ENCODE measurements at places on chromosomes 3 and 15.

DNA sequence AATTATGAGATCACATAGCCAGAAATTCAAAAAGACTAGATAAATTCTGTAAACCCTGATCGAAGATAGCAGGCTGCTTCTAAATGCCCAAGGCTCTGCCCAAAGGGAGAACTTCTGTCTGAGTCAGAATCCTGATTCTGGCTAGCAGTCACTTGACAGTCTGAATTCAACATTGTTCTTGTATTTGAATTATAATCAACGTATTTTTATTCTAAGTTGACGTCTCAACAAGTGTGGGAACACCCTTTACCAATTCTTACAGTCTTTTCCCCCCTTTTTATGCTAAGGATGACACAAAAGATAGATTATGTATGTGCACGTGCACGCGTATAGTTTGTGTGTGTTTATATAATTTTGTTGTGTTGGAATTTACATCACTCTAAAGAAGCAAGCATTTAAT is 552.8 kb downstream of the NAALADL2 start:
- DNase-seq, result no peak

- DNase-seq, result no peak
These were observed 384 bp downstream of the KNL1 start for GRCh38 chr15:40594429-40594836.

DNA sequence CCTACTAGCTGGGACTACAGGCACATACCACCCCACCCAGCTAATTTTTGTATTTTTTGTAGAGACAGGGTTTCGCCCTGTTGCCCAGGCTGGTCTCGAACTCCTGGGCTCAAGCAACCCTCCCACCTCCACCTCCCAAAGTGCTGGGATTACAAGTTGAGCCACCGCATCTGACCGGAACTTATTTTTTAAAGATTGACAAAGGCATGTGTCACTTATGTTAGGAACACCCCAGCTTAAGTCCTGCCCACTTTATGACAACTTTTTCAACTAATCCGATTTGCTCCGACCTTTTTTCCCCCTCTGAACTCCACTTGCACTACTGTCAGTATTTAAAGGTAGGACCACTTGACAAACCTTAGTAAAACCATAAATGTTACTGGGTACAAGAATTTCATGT is 211.6 kb upstream of the NR2E3 start:
- no peak for DNase-seq

DNA sequence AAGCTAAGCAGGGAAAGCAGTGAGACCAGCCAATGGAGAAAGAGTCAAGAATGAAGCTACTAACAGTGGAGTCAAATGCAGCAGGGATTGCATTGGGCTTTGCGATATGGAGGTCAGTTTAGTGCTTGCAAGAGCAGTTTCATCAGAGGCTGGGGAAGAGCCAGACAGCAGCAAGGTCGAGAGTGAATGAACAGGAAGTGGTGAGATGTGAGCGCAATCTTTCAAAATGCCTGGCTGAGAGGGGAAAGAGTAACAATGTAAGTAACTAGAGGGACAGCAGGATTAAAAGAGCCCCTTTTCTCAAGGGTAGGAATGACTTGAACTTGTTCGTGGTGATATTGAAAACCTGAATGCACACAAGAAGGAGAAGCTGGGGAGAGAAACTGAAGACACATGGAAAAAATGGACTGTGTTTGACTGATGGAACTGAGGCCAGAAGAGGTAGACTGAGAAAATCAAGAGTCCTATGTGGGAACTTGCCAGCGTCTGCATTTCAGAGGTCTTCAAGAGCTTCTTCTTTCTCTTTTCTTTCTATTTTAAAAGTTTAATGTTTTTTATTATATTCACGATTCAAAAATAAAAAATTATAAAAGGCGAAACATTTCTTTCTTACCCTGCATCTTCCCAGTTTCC is 30.6 kb upstream of the GPR160 start:
- no peak for DNase-seq

DNA sequence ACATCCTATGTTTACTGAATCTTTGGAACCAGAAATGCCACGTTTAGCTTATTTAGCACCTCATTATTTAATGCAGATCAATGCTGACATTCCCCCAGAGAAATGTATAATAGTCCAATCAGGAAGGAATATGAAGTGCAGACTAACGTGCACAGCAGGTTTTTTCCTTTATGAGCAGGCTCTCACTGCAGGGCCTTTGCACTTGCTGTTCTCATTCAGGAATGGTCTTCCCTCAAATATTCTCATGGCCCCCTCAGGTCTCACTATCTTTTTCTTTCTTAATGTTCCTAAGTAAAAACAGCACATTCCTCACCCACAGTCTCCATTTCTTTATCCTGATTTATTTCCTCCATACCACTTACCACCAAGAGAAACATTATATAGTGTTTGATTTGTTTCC is 174.6 kb downstream of the FOXP1 start:
- no peak for DNase-seq

- no peak for DNase-seq
These were observed 411 bp upstream of the EIF2B5 start for GRCh38 chr3:184134746-184135148.

- no peak for DNase-seq
These were observed 470.1 kb upstream of the ARRDC4 start for GRCh38 chr15:97490429-97490828.

GRCh38 chr3:125140818-125141595 is 71.5 kb downstream of the SLC12A8 start:
- no peak for DNase-seq

DNA sequence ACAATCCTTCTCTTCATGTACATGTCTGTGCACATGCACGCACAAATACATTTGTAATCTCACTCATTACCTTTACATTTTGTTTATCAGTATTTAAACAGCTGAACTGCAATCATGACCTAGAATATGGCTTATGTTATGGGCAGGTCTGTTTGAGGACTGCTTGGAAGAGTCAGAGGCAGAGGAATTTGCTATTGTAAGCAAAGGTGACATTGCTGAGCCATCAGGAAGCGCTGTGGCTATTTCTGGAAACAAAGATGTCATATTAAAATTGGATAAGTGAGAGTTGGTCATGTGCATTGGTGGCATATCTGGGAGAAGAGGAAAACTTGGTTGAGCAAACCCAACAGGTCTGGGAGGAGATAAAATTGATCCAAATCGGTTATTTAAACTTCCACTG is 41.6 kb downstream of the USF3 start:
- DNase-seq, result no peak

DNA sequence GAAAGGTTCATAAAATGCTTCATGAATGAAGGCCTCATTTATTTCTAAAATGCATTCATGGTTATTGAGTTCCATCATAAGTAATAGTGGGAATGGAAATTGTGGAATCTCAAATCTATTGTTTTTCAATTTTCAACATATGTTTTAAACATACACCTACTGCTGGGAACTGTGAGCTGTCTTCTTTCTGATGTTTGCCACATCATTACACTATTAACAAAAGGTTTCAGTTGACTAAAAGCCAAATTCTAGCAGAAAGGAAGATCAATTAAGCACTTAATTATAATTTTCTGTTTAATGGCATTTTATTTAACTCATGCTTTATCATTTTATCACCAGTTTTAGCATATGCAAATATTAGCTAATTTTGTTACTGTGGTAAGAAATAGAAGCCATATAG is 13.8 kb upstream of the TBC1D23 start:
- no peak for DNase-seq

DNA sequence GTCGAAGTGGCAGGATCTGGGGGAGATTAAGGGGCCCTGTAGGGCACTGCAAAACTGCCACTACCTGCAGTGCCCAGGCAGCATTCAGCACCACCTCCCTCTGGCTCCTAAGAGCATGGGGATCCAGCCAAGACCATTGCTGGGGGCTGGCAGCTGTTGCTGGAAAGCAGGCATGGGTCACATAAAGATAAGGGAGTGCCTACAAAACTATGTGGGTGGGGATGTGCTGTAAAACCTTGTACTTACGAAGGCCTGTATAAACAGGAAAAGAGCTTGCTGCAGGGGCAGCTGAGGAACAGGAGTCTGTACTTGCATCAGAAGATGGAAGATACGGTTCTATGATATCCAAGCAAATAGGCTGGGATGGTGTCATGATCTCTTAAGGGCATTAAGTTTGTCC is 27.1 kb downstream of the IL20RB start:
- DNase-seq, result no peak

DNA sequence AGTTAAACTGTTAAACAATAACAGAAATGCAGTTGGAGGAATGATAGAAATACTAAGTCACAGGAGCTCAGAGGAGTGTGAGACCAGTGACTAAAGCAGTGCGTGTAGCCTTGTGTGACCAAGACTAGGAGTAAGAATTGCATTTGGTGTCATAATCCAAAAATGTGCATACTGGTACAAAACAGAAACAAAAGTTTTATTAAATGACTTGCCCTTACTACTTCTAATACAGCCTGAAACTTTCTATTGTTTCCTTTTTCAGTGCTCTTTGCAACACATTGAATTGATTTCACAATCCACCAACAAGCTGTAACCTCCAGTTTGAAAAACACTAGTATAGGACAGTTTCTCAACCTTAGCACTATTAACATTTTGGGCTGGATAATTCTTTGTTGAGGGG is 17.1 kb downstream of the SNX1 start:
- DNase-seq, result no peak

DNA sequence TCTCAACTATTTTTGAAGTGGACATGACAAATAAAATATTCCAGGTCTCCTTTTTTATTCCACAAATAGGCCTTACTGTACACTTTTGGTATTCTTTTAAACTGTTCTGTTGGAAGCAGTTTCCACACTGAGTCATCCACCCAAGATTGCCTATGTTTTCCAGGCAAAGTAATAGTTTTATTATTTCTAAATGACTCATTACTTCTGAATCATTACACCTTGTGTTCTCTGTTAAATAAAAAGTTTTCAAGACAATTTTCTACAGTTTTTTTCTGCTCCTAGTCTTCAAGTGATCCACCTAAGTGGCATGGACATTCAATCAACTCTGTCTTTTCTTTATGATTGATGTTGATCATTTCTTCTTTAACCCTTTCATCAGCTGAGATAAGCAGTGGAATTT is 26.5 kb downstream of the PPP2R3A start:
- DNase-seq, result no peak

DNA sequence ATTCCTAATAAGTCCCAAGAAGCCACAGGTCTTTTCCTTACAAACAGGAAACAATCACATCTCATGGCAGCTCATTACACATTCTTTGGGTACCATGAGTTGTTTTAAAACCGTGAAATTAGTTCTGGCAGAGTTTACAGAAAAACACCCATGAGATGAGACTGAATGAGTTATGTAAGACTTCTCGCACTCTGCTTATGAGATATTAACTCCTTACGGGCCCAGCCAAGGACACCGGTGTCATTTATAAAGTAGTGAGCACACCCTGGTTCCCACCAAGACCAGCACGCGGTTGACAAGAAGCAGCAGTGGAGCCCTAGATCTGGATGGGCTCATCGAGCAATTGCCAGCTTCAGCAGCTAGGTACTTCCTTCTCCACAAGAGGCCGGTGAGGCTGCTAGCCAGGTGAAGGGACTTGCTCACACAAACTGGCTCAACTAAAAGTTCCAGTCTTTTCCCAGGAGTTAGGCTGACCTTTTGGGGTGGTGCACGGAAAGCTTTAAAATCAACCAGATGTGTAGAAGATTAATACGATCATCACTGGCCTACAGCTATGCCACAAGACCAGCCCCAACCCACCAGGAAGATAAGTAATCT is 318.6 kb upstream of the ICE2 start:
- no peak for DNase-seq

DNA sequence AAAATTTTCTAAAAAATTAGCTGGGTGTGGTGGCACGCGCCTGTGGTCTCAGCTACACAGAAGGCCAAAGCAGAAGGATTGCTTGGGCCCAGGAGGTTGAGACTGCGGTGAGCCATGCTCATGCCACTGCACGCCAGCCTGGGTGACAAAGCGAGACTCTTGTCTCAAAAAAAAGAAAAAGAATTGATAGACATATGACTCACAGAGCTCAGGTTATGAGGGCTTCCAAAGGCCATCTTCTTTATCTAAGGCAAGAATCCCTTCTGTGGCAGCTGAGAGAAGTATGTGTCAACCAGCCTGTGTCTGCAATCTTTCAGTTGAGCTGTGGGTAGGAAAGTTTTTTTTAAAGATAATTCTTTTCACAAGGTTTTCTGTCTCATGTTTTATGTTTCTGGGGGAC is 53.9 kb downstream of the MRPS25 start:
- no peak for DNase-seq

DNA sequence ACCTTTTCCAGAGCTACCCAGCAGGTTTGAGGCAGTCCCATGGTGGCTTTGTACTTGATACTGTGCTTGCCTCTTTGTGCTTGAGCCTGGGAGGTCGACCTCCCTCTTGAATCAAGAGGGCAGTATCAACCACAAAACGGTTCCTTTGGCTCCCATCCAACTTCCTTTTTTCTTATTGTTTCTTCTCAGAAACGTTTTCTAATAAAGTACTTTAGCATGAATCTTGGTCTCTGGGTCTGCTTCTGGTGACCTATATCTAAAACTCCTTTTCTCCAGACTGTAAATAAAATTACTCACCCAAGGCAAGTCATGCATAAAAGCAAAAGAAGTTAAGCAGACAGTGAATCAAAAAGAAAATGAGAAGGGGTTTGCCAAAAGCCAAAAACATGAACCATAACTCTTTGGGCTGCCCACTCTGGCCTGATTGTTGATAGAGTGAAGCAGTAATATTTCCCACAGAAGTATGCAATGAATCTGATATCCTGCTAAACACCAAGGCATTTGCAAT is 112.2 kb upstream of the SLC4A7 start:
- no peak for DNase-seq

- DNase-seq, result no peak
These were observed 116.5 kb downstream of the THSD4 start for GRCh38 chr15:71231758-71232157.

- DNase-seq, result no peak
These were observed 384.7 kb upstream of the MEIS2 start for GRCh38 chr15:37485056-37485455.
